ENCODE measurements at places on chromosomes 12 and 14.

DNA sequence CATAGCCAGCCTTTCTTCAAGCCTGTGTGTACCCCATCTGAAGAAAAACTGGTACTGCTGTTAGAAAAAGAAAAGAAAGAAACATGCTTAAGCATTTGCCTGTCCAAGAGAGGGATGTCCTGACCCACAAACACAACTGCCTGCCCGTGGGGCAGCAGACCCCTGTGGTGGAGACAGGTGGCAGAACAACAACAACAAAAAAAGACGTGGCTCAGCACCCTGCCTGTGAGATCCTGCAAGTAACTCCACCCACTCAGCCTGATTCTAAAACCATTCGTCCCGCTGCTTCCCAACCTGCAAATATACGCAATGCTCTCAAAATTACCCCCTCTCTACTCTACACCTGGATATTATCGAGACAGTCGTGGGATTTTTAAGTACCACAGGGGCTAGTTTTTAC is 64.9 kb upstream of the ZDHHC17 start:
- no peak for DNase-seq

- no peak for DNase-seq
These were observed 12.8 kb downstream of the BAG5 start for GRCh38 chr14:103549361-103550311.

GRCh38 chr12:70831543-70831942 is 89.0 kb downstream of the PTPRR start:
- peak; percentile 47 for DNase-seq

DNA sequence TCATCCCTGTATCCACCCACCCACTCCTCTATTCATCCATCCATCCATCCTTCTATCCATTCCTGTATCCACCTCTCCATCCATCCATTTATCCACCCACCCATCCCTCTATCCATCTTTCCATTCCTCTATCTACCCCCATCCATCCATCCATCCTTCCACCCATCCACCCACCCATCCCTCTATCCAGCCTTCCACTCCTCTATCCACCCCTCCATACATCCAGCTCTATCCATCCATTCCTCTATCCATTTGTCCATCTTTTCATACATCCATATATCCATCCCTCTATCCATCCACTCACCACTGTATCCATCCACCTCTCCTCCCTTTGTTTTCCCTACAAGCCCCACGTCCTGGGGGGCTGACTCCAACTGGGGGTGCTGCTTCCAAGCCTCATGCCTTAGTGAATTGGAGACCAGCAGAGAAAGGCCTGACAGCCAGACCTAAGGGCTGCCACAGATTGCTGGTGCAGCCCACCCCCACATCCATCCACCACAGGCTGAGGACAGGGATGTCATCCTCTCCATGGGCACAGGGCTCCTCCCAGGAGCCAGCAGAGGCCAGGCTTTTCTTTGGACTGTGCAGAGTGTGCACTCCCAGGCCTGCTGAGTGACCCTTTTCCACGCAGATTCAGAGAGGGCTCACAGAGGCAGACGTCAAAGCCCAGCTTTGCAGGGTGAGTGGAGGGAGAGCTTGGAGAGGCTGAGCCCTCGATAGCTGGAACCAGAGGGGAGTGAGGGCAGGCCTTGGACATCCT is 18.9 kb upstream of the GPR132 start:
- no peak for DNase-seq

DNA sequence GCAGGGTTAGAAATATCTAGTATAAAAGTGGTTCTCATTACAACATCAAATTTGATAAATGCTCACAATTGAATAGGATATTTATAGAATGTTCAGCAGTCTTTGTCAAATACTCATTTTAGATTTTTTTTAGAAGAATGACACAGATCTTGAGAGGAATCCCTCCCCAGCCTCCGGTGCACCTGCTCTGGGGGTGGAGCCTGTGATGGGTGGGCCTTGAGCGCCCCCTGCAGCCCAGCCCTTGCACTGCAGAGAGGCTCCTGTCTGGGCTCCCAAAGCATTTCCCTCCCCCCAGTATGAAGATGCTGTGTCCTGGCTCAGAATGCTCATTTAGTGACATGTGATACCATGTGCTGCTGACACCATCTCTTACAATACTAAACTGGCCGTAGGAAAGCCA is 792.3 kb downstream of the TMEM121 start:
- DNase-seq = no peak

Measured in DMS 273 treated with DMSO at 0.1 percent for 48 hours (cell line).